ENCODE measurements at places on chromosomes 16 and 17. TPM values are rescaled to one million over a fixed set of nuclear protein-coding genes. Genes with fewer than 3 reads are reported as not detected.

Gene NACA2
- polyA plus RNA-seq: not detected

Gene PPP1R27
- polyA plus RNA-seq: not detected

Gene PRSS21
- not detected for polyA plus RNA-seq

Gene GPR179
- polyA plus RNA-seq: 0.07 TPM

Gene AKAP10
- polyA plus RNA-seq: 6.2 TPM

Measured in right cardiac atrium (tissue), 5 donors.